ENCODE measurements at places on chromosomes 2 and 18.
A peak's percentile ranks its signal among the peaks of the same experiment; 100 is the strongest.

DNA sequence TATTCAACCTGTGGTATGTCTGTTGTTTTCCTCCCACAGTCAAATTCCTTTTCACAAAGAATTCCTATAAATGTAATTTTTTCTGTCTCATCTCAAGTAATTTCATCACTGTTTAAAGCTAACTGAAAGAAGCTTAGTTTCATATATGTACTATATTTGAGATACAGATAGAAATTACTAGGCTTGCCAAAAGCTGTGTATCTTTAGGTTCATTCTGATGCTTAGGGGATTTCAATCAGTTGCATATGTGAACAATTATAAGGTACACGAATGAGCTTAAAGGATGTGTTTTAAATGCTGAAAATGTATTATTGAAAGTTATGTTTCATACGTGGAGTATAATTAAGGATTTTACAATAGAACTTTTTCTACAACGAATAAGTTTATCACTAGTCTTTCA lies 59.2 kb upstream of the DSG1 start:
- DNase-seq, result no peak

DNA sequence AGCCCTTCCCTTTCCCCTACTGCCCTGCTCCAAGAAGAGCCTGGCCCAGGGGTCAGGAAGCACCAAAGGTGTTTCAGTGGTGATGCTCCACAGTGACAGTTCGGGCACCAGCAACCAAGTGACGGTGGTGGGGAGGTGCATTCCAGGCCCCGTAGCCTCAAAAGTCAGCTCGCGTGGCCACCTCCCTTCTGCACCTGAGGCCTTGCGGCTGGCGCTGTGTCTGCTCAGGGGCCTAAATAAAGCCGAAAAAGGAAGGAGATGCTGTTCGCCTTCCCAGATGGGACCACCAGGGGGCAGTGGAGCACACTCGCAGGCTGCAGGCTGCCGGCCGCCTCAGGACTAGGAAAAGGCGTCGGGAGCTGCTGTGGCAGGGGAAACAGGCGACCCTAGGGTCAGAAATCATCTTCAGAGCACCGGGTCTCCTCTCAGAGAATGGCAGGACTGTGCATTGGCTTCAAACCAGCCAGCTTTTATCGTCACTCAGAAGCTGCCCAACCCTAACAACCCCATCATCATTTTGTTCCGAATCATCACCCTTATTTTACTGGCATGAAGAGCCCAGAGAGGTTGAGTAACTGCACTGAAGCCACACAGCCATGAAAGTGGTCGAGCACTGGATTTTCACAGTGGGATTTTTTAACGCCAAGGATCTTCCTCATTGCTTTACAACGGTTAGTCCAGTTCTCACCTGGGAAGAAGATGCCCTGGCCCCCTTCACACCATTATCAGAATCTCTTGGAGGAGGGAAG lies 213.0 kb upstream of the CELF4 start:
- DNase-seq, result peak; percentile 1

DNA sequence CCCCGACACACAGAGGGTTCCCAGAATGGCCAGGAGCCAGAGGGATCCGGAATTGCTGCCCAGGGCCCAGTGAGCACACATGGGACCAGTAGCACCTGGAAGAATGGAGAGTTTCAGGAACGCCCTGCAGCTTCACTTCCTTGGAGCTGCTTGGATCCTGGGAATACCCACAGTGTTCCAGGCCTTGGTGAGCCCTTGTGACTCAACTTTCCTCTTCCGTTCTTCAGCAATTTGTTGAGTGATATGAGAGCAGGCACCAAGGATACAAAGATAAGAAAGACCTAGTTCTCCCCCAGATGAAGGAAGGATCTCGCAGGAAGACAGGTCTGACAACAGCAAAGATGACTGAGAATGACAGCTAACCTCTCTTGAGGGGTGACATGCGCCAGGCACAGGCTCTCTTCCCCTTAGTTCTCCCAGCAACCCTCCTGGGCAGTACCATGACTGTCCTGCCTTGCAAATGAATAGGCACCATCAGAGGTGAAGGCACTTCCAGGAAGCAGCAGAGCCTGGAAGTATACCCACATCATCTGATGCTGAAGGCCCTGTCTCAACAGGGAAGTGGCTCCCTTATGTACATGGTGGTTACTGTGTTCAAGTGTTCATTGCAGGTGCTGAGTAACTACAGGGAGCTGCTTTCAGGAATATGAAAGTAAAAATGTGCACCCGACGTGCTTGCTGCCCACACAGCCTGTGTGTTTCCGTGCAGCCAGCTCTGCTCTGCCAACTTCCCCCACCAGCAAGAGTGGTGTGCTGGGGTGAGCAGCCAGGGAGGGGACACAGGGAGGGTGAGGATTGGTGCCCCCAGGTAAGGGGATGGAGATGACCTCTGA lies 116.2 kb downstream of the STPG4 start:
- no peak for DNase-seq

DNA sequence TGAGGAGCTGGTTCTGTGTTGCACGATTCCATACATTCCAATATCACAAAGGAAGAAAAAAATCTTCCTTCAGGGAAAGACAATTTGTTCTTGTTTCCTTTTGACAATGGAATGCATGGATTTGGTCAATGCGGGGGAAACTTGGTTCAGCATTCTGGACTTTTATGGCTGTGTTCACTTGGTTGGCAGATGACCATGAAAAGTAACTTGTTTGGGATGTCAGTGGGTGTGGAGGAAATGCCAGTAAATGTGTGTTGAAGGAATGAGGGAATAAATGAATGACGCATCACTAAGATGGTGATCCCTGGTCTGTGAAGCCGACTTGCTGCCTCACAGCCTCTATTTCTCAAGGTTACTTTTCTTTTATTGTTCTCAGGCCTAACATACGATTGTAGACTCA lies 53.7 kb downstream of the THUMPD2 start:
- DNase-seq, result peak; percentile 65

DNA sequence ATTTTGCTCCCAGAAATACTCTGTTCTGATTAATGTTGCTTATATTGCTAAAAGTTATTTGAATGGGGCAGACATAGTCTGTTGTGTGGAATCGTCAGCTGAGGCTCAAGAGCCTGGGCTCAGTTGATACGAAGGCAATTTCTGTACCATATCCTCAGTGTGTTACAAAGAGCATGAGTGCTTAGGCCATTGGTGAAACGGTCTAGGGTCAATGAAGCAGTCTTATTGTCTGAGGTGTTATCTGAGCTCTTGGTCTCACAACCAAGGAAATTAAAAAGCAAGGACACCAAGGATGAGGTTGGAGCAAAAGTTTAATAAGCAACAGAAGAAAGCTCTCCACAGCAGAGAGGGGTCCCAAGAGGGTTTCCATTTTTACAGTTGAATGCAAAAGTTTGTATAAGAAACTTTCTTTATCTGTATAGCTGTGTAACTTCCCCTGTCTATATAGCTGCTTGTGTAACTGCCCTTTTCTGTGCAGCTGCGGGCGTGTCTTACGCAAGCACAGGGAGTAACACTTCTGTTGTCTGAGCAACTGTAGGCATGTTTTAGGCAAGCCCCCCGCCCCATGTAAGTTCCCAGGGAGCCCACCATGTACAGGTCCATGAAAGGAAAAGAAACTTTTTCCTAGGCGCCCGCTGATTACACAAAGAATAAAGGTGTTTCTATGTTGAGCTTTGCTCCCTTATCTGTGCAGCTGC lies 40.6 kb upstream of the DSC1 start:
- no peak for DNase-seq

DNA sequence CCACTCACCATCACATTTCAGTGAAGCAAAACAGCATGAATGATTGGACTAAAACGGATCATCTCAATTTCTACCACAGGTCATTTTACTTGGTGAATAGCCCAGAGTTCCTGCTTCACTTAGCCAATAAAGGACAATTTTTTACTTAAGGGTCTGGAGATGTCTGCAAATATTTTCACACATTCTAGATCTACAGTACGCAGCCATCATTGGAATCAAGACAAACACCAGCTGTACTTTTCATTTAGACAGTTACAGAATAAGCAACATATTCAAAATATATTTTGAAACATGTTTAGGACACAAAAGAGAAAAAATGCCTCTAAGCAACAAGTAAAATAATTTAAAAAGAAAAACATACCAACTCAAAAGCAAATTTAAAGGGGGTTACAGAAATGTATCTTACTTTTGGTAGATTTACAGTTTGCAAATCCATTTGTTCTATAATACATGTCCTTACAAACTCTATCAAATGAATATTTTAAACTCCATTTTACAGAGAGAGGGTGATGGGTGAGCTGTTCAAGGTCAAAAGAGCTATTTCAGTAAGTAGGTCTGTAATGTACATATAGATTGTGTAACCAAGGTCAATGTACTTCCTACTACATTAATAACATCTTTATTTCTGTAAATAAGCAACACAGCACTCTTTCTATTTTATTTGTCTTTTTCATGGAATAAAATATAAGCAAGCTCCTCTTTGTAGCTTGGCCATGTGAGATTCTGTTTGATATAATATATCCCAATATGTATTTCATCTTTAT lies 13.4 kb downstream of the PPP1R1C start:
- DNase-seq, result no peak

DNA sequence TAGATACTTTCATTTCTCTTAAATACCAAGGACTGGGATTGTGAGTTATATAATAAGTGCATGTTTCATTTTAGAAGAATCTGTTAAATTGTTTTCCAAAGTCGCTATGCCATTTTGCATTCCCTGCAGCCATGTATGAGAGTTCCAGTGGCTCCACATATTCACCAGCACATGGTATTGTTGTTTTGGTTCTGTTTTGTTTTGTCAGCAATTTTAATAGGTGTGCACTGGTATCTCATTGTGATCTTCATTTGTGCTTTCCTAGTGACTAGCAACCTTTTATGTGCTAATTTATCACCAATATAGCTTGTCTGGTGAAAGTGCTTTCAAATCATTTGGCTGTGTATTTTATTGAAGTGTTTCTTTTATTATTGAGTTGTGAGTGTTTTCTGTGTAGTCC lies 278.9 kb downstream of the ZNF516 start:
- DNase-seq, result no peak

GRCh38 chr2:197803033-197803444 lies 1.4 kb upstream of the PLCL1 start:
- peak; percentile 67 for DNase-seq

GRCh38 chr2:176125772-176126054 lies 3.2 kb downstream of the HOXD9 start:
- no peak for DNase-seq

DNA sequence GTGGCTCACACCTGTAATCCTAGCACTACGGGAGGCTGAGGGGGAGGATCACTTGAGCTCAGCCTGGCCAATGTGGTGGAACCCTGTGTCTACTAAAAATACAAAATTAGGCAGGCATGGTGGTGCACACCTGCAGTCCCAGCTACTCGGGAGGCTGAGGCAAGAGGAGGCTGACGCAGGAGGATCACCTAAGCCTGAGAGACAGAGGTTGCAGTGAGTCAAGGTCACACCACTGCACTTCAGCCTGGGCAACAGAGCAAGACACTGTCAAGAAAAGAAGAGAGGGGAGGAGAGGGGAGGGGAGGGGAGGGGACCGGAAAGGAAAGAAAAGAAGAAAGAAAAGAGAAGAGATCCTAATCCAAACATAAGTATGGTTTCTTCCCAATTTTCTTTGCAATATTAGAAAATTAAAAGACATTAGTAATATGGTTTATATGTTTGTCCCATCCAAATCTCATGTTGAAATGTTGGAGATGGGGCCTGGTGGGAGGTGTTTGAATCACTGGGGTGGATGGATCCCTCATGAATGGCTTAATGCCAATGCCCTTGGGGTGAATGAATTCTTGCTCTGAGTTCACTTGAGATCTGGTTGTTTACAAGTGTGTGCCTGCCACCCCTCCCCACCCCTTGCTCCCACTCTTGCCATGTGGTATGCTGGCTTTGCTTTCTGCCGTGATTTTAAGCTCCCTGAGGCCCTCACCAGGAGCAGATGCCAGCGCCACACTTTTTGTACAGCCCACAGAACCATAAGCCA lies 50.7 kb downstream of the TRIP12 start:
- peak; percentile 39 for DNase-seq

DNA sequence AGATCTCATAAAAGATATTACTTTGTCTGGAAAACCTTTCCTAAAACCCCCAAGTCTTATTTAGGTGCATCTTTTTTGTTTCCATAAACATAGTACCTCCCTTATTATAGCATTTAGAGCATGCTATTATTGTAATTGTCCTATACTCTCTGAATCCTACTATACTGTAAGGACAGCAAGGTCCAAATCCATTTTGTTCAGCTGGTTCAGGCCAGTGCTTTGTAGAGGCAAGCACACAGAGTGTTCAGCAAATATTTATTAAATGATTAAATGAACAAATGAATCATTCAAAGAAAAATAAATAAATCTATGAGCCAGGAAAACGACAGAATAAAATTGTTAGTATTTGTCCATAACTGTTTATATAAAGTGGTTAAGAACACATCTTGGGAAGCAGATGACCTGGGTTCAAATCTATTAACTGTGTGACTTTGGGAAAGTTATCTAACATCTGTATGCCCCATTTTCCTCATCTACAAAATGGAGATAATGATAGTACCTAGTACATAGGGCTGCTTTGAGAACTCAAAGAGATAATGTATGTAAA lies 86.0 kb downstream of the COL3A1 start:
- DNase-seq, result peak; percentile 47

GRCh38 chr18:37188016-37188791 lies 359.3 kb downstream of the KIAA1328 start:
- no peak for DNase-seq

- no peak for DNase-seq
Observed at GRCh38 chr2:27251766-27252165, 11.1 kb downstream of the SLC30A3 start.

GRCh38 chr2:140085674-140086073 lies 1305.5 kb upstream of the NXPH2 start:
- peak; percentile 23 for DNase-seq

DNA sequence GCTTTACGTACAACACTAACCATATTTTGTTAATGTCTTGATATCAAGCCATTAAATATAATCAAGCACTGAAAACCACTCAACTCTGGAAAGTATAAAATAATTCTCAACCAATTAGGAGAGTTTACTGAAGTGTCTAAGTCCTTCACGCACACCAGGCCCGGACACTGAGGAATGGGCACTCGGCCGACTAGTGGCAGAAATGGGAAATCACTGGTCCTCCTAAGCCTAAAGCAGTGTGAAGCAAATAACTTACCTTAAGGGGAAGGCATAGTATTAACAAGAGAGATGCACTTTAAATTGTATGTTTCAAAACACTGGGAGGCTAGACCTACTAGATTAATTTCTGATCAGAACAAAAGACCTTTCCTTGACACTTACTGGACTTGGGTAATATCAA lies 45.7 kb downstream of the FAM210A start:
- DNase-seq, result no peak

- DNase-seq, result no peak
Observed at GRCh38 chr2:238591732-238592131, 165.0 kb downstream of the ASB1 start.

- no peak for DNase-seq
Observed at GRCh38 chr2:240233885-240234502, 93.5 kb upstream of the OTOS start.
